Lung (tissue), 17 donors: ENCODE measurements at places on chromosomes 12 and 14.

DNA sequence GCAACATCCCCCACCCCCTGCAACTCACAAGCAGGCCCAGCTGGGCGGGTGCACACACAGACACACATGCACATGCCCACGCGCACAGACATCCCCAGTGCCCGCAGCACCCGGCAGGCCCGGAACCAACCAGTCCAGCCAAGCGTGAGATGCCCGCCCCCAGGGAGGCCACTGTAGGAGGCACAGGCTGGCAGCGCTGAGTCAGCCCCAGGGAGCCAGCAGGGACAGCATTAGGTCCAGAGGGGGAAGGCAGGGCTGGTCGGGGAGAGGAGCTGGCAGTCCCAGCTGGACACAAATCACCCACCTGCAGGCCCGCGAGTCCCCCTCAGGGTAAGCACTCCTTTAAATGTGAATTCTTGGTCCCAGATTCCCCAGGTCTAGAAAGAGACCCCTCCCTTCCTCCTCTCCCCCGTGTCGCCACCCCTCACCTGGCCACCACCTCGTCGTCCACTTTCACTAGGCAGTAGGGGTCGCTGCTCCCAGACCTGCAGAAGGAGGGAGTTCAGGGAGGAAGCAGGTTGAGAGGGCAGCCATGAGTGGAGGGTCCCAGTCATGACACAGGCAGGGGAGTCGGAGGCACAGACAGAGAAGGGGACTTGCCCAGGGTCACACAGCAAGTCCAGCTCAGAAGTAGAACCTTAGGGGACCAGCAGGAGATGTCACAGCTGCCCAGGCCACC is 5.0 kb downstream of the RASAL1 start:
- no peak for DNase-seq

- no peak for DNase-seq
These were observed 19.1 kb downstream of the ZFYVE1 start for GRCh38 chr14:73007835-73008234.

DNA sequence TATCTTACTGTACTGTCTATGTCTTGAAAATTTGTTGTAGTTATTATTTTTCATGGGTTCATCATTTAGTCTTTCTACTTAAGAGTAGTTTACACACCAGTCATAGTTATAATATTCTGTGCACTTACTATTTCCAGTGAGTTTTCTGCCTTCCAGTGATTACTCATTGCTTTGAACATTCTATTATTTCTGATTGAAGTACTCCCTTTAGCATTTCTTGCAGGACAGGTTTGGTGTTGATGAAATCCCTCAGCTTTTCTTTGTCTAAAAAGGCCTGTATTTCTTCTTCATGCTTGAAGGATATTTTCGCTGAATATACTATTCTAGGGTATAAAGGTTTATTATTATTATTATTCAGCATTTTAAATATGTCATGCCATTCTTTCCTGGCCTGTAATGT is 66.8 kb downstream of the TSPAN8 start:
- DNase-seq = no peak

- no peak for DNase-seq
These were observed 50.3 kb upstream of the PCED1B start for GRCh38 chr12:47028981-47029708.

- no peak for DNase-seq
These were observed 10.0 kb downstream of the UBE3B start for GRCh38 chr12:109487181-109488050.
